Activated CD4-positive, alpha-beta T cell treated with anti-CD3 and anti-CD28 coated beads for 1 hour (primary cell): ENCODE measurements at places on chromosomes 2 and 18.

- DNase-seq, result no peak
These were observed 1132.9 kb upstream of the ZEB2 start for GRCh38 chr2:145652571-145653545.

DNA sequence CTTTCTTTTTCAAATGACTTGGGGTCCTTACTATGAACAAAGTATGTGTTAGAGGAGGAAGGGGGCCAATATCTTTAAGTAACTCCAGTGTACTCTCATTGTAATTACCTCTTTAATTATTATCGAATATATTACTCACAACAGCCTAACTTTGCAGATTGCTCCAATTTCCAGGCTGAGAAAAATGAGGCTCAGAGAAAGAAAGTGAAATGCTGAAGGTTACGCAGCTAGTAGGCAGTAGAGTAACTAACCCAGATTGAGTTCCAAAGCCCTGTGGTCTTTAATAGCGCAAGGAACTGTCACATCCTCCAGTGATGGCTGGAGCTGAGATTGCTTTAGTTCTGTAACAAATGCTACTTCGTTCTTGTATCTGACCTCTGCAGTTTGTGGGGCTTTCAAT is 2.2 kb upstream of the GYPC start:
- no peak for DNase-seq

DNA sequence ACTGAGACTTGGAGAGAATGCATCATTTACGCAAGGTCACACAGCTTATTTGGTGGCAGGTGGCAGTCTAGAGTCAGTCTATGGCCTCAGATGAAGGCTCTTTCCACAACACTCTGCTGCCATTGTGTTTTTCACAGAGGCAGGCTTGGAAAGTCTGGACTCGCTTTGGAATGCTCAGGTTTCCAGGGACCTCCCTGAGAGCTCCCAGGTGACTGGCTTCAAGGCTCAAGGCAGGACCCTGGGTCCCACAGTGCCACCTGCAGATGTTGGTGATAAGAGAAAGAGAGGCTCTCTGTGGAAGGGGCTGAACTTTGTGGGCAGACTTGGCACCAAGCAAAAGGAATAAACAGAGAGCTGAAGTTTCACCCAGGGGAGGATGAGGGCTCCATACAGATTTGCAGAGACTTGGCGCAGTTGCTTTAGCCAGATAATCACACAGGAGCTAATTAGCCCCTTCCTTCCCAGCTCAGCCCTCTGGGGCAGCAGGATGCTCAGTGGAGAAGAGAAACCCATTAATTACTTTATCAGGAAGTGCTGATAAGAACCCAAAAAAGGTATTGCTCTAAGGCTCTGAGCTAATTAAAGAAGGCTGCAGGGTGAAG is 103.5 kb downstream of the LBH start:
- DNase-seq, result no peak

DNA sequence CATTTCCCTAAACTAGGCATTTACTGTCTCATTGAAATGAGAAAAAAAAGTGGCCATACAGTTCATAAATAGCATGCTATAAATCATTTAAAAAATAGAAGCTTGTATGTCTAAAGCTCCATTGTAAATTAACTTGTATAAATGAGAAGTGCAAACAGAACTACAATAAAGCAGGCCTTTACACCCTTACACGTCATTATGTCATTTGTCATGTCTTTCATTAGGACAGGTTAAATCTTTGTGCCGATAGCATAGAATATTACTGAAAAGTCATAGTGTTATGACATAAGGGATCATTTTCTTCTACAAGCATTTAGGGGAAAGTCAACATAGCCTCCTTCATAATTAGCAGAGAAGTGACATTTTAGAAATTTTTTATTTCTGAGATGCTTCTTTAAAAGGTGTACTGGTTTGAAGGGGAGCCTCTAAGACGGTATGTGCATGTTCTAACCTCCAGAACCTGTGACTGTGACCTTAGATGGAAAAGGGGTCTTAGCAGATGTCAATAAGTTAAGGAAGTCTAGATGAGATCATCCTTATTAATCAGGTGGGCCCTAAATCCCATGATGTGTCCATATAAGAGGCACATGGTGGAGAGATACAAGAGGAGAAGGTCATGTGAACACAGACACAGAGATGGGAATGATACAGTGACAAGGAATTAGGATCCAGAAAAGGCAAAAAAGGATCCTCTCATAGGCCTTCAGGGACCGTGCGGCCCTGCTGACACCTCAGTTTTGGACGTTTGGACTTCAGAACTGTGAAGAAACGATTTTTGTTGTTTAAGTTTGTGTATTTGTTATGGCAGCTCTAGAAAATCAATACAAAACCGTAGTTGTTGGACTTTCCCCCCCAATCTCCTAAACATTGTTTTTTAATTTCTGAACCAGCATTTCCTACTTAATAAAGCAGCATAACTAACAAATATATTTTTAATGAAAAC is 863.7 kb downstream of the MBD2 start:
- DNase-seq, result no peak

GRCh38 chr2:147495734-147496133 is 349.1 kb upstream of the ACVR2A start:
- DNase-seq, result no peak

DNA sequence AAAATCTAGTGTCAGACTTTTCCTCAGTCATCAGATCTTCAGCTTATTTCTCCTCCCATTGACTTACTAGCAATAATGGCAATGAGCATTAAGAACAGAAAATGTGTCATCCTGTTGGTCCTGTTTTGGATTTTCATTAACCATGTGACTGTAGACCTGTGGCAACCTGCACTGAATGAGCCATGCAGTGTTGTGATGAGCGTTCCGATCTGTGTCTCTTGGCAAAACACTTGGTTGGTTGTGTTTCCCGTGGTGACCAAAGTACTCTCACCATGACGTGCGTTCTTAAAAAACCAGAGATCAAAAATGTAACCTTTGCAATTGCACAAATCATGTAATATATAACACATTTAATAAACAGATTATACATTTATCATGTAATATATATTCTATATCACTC is 138.6 kb downstream of the MAP3K20 start:
- no peak for DNase-seq

- no peak for DNase-seq
These were observed 134.3 kb upstream of the AQP4 start for GRCh38 chr18:26999797-27000196.

DNA sequence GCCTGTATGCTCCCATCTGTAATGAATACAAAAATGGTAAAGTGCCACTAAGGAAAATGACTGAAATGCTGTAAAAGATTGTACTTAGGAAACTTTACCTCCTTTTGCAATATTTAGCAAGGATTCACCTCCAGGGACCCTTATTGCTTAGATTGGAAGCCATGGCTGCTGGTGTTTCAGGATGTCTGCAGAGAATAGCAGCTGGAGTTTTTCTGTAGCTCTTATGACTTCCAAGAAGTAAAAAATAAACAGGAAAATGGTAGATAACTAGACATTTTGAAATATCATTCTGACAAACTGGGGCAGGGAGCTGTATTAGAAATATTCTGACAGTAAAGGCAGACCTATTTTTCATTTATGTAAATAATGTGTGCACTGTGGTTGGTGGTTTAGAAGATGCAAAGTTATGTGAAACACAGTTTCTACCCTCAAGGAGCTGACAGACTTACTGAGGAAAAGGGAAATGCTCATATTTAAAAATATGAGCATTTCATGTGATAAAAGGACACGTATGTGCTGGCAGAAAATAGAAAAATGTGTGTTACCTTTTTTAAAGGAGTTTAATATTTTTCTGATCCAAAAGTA is 224.9 kb upstream of the BOD1L2 start:
- DNase-seq, result no peak

DNA sequence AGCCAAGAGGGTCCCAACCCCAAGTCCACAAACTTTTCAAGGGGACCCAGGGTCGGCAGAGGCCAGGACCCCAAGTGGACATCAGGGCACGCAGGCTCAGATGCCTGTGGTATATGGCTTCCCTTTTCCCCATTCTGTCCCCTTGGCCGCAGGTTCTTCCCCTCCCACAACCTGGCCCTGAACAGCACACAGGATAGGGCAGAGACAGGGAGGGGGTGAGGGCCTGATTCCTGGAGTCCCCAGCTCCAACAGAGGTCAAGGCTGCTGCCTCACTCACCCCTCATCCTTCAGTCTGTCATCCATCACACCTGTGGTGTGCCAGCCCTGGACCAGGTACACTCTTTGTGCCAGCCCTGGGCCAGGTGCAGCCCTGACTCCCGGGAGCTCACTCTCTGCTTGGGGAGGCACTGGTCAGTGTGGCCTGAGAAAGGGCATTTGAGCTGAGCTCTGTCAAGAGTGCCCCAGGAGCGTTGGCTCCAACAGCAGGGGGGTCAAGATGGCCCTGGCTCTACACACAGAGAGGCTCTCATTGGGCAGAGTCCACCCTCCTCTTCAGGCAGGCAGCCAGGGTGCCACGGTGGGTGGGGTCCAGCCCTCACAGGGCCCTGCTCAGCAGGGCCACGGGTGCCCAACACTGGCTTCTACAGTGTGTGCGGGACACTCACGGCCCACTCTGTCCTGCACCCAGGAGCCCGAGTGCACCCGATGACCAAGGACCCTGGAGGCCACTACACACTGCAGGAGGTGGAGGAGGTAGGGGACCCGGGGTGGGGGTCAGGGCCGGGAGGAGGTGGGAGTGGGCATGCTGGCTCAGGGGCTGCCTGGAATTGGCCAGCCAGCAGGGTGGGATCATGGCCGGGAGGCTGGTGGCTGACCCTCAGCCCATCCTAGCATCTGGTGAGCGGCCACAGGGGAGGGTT is 1.6 kb downstream of the AGXT start:
- DNase-seq, result no peak

GRCh38 chr2:246489-247144 is 17.2 kb downstream of the SH3YL1 start:
- DNase-seq, result no peak

DNA sequence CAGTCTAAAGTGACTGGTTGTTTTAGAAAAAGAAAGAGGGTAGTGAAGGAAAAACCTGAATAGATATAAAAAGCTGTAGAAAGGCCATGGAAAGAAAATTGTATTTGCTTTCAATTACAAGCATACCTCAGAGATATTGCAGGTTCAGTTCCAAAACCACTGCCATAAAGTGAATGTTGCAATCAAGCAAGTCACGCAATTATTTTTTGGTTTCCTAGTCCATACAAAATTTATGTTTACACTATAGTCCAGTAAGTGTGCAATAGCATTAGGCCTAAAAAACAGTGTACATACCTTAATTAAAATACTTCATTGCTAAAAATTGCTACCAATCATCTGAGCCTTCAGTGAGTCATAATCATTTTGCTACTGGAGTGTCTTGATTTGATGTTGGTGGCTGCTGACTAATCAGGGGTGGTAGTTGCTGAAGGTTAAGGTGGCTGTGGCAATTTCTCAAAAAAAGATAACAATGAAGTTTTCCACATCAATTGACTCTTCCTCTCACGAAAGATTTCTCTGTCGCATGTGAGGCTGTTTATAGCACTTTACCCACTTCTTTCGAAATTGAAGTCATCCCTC is 2003.8 kb upstream of the PIK3C3 start:
- DNase-seq, result no peak

GRCh38 chr18:44909191-44909719 is 228.6 kb downstream of the SETBP1 start:
- no peak for DNase-seq

DNA sequence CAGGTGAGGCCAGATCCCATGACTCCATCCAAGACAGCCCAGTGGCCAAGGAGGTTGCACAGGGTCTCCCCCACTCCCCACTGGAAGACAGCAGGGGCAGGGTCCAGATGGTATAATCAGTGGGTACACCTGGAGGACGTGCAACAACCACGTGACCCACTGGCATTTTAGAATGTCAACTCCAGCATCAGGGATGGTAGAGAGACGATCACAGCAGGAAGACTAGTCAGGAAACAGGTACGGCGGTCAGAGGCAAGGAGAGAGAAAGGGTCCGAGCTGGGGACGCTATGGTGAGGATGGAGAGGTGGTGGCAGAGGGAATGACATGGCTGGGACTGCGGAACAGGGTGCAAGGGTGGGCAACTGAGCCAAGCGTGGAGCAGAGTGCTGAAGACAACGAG is 23.0 kb downstream of the SERTAD2 start:
- DNase-seq, result no peak

DNA sequence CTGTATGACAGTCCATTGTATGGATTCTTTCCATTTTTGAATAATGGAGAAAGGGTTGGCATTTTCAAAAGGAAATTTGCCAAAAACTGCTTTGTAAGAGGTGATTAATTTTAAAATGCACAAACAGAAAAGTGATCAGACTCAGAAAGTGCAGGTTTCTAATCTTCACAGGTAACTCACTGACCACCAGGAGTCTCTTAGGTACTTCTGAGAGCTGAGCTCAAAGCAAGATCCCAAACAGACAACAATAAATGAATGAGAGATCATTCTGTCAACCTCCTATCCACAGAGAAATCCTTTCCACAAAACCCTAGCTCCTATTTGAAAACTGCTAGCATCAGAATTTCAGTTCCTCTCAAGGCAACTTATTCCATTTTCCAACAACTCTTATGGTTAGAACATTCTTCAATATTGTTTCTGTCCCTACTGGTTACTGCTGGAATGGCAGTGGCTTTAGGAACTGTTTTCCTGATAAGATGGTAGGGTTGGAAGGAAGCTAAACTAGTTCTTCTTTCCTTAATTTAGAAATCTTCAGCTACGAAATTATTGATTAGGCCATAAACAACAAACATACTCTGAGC is 20.6 kb upstream of the HAAO start:
- no peak for DNase-seq

DNA sequence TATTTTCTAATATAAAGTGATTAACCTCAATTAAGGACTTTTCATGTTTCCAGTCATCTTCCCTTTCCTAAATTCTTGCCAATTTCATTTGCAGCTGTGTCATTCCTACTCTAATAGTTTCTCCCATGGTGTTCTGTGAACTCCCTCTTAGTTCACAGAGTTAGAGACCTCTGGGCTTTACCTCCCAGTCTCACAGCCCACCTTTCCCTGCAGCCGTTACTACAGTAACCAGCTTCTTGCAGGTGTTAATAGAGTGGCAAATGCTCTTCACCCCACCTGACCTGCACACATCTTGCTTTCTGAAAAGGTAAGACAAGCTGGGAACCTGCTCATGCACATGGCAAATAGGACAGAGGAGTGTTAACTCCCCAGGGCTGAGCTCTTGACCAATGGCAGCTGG is 250.1 kb downstream of the FBXO15 start:
- DNase-seq, result no peak

DNA sequence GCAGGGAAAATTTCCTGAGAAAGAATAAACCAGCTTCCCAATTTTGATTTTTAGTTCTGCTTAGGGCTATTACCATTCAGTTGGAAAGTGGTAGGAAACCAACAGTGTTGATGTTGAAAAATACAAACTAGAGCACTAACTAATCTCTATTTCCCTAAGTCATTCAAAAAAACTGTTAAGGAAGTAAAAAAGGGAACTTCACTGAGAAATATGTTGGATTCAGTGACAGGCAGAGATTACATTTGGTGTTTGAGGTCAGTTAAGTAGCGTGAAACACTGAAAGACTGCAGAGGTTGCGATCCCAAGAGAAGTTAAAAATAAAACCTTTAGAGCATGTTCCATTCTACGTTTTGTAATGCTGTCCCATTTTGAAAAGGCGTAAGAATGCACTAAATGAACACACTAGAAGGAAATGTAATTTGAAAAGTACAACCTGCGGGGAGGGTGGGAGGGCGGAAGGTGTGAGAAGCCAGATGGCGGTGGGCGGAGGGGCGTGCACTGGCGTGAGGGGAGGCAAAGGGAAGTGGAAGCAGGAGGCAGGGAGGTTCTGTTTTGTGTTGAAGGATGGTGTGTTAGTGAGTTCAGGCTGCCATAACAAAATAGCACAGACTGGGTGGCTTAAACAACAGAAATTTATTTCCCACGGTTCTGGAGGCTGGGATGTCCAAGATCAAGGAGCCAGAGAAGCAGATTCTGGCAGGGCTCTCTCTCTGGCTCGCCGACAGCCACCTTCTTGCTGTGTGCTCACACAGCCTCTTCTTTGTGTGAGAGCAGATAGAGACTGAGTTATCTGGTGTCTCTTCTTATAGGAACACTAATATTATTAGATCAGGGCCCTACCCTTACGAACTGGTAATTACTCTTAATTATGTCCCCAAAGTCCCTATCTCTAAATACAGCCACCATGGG is 94.3 kb upstream of the KCTD1 start:
- DNase-seq, result no peak
